ENCODE measurements at places on chromosomes 1 and 21.

DNA sequence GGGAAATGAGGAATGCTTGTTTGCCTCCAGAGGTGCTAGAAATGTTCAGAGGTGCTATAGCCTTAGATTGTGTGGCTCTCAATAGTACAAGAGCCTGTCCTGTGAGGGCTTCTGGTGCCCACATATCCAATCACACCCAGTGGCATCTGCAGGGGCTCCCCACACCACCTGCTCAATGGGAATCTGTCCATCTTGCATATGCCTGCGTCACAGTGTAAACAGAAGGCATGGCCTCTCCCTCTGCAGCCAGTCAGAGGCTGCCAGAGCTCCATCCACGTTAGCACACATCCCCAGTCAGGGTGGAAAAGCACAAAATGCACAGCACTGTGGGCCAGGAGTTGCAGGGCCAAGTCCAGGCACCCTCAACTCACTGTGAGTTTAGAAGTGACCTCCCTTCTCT lies 113.6 kb upstream of the GRIK3 start:
- no peak for DNase-seq

DNA sequence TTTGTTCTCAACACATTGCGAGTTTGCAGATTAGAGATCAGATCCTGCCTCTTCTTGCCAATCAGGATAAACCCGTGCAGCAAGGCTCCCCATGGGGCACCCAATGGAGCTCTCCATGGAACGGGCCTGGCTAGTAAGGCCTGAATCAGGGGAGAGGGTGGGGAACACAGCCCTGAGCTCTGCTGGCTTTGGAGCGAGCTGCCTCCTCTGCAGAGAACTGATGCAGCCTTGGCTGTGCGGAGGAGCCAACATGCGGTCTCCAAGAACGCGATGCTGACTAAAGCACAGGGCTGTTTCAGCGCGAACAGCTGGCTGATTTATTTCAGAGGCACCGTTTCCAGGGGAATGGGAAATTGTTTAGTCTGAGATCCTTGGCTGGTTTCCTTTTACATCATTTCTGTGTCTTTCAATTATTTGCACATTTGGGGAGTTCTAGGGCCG lies 139.7 kb downstream of the TSEN15 start:
- no peak for DNase-seq

- no peak for DNase-seq
These were observed 31.8 kb upstream of the DPT start for GRCh38 chr1:168760781-168761180.

DNA sequence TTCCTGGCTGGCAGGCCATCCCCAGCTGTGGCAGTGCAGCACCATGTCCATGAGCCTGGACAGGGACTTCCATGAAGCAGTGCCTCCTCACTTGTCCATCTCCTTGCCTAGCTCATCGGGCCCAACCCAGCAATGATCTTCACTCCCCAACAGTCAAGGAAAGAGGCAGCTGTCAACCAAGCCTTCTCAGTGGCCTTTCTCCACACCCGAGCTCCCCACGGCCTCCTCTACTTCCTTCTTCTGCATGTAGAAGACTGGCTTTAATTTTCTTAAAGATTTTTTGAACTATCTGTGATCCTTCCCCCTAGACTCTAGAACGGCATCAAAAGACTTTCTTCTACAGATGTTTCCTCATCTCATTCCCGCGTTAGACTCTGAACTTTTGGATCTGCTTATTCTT lies 65.5 kb upstream of the COA6 start:
- no peak for DNase-seq

All from DMS79 (cell line).